ENCODE measurements at places on chromosomes 3 and 15.

DNA sequence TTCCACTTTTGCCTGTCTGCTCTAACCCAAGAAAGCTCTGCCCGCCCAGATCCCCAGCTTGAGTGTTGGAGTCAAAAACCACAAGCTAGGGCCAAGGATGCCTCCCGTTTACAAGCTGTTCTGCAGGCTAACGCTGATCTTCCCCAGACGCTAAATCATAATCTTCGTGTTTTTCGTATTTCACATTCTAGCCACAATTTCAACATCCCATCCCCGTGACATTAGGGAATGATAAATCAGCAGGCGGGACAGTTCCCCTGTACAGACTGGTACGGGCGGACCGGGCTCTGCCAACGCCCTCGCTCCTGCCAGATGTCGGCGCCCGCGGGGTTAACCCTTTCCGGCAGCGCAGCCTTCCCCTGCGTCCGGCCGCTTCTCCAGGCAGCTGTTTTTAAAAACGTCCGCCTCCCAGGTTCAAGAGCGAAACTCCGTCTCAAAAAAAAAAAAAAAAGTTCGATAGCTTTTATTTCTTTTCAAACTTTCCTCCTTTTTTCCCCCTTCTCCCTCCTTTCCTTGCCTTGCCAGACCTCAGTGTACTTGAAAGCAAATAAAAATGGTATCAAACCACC, 81.0 kb upstream of the BNC1 start:
- no peak for DNase-seq

DNA sequence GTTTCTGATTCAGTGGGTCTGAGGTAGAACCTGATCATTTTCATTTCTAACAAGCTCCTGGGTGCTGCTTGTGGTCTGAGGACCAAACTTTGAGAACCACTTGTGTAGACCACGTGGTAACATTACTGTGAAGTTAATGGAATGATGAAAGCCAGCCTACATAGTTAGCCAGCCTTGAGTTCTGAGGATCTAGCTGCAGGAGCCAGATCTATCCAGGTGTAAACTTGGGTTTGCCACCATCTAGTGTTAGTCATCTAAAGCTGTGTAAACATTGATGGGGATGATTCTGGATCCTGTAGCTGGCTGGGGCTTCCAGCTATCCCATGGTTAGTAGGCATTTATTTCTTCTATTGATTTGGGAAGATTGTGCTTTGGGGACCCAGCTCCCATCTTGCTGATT, 170.0 kb downstream of the TMEM108 start:
- peak; percentile 9 for DNase-seq

DNA sequence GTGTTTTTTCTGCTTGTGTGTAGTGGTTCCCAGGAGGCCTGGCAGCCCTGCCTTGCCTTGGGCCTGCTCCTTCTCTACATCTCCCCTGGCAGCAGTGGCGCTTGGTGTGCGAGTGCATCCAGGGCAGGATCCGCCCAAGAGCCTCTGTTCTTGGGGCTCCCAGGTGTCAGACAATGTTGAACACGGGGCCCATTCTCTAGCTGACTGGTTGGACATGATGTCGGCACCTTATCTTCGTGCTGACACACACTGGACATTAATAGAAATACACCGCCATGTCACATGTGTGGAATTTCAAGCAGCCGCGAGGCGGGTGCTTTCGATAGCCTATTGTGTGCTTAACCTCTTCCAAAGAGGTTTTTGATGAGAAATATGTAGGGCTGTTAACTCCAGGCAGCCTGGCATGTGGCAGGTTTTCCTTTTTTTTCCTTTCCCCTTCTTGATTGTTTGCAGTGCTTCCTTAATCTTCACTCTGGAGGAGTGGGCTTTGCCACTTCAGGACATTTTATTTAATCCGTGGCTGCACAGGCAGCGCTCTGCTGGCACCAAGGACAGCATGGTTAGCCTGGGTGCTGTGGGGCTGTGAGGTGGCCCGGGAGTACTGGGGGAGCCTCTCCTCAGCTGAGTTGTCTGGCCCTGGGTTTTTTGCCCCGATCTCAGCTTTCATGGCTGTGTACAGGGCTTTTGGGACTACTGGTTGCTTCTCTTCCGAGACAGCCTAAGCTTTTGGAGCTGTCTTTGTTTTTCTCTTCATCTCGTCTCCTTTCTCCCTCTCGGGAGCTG, 42.5 kb downstream of the CHCHD6 start:
- peak; percentile 37 for DNase-seq

DNA sequence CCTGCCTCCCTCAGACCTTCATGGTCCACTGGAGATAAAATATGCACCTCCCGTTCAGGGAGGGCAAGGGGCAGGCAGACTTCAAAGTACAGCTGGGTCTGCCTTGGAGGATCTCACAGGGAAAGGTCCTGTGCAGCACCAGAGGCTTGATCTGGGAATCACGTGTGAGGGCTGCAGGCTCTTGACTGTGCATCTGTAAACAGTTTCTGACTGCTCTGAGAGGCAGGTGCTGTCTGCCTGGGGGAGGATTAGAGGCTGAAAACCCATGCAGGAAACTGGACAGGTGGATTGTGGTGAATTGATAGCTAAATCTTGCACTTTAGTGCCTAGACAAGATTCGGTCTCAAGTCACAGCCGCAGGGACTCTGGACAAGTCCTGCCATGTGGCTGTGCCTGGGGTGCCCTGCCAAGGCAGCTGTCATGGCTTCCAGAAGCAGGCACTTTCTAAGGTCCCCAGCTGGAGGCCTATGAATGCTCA, 239.3 kb downstream of the EPHB1 start:
- no peak for DNase-seq

DNA sequence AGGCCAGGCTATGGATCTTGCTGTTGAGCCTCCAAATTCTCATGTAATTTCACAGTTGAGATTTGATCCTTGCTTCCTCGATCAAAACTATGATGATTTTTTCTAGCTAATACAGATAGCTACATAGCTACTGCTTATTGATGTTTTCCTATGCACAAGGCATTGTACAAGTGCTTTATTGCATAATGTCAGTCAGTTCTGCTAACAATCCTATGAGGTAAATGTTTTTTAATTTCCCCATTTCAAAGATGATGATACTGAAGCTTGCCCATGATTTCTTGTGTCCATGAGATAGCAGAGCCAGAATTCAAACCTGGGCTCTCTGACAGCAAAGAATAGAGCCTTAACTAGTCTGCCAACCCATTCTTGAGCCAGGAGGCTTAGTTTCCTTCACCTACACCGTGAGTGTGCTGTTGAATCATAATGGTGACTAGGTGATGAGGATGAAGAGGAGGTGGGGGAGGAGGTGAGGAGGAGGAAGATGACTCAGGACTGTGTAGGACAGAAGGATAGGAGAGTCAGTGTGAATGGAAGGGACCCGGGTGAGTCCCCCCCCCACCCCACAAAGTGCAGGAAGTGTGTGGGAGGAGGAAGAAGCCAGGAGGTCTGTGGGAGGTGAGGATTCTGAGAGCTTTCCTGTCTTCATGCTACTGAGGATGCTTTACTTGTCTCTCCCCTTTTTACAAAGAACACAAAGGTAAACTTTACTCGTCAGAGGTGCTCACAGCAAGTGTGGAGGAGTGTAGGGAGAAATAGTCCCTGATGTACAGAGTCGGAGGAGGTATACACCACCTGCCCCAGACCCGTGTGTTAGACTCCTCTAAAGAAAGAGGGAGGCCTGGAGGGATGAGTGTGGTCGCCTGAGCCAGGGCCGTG, 3.6 kb downstream of the TAGLN3 start:
- no peak for DNase-seq

DNA sequence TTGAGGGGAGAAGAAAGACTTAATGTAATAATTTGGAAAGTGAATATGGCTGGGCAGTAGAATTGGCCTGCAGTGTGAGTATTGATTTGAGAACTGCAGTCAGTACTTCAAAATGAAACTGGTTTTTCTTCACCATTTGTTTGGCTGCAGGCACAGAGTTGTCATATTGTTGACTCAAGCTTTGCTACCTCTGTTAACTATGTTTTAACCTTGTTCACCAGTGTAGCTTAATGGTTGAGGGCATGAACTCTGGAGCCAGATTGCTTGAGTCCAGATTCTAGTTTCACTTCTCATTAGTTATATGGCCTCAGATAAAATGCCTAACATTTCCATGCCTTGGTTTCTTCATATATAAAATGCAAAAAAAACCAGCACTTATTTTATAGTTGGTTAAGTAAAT, 64.1 kb downstream of the CFAP44 start:
- no peak for DNase-seq

DNA sequence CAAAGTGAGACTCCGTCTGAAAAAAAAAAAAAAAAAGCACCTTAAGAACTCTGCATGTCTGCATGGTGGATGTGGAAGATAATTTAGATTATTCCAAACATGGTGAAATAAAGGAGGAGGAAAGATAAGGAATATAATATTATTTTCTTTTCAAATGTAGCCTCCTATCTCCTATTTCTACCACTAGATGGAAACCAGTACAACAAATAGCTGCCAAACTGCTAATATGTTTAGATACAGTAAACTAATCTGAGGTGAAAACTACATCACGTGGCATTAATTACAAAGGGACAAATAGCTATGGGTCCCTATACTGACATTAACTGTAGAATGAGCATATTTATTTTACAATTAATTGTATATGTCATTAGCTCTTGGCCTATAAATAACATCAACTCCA, 197.8 kb downstream of the TBC1D5 start:
- no peak for DNase-seq

GRCh38 chr3:52373676-52374075, 57.6 kb downstream of the DNAH1 start:
- no peak for DNase-seq

DNA sequence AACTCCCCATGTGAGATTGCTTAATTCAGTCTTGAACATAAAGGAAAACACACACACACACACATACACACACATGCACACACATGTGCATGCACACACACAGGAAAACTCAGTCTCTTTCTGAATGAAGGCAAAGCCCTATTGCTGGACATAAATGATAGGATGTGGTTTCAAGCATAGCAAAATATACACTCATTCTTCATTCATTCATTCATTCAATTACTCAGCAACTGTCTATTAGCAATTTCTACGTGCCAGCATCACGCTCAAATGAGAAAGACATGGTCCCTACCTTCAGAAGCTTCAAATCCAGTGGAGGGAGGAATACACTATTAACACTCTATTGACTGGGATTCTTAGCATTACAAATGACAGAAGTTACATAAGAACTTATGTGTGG, 41.8 kb upstream of the UBE2E2 start:
- no peak for DNase-seq

GRCh38 chr3:188060840-188061544, 93.0 kb upstream of the LPP start:
- DNase-seq, result peak; percentile 70

- no peak for DNase-seq
These were observed 11.6 kb downstream of the SCN5A start for GRCh38 chr3:38637906-38638305.

GRCh38 chr3:29511701-29512100, 230.8 kb downstream of the RBMS3 start:
- DNase-seq, result no peak

- peak; percentile 57 for DNase-seq
These were observed 136.0 kb upstream of the CCDC54 start for GRCh38 chr3:107241217-107241616.

DNA sequence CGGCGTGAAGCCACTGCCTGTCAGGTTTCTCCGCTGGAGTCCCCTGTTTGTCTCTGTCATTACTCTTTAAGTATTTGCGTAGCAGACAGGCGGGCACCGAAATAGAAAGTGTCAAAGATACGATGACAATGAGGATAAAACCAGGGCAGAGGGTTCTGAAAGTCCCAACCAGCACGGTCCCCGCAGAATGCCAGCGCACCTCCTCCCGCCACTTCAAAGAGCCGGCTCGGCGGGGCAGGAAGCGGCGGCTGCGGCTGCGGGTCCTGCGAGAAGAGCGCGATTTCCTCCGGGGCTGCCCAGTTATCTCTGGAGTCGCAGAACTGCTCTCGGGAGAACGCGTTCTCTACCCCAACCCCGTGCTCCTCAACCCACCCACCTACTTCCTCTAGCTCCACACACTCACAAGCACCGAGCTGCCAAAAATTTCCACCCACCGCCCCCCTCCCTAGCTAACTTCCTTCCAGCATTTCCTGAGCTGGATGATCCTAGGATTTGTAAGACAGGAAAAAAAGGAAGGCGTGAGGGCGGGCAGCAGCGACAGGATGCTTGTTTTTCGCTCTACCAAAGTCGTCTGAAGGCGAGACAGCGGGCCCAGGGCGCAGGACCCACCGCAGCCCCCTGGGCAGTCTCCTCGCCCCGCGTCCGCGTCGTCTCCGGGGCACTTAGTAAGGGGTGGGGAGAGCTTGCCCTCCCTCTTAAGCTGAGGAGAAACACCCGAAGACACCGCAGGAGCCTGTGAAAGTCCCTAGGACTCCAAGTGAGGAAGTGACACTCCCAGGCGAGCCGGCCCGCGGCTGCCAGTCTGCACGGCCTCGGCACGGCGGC, at the start of gene ARHGAP31:
Gene ARHGAP31, plus strand, starts transcription at position 513 of the 825 bp plus-strand sequence. CDS start 522 bp downstream, outside the sequence.
- DNase-seq, result peak; percentile 78

- no peak for DNase-seq
These were observed 163.9 kb upstream of the WNT5A start for GRCh38 chr3:55651011-55651410.

DNA sequence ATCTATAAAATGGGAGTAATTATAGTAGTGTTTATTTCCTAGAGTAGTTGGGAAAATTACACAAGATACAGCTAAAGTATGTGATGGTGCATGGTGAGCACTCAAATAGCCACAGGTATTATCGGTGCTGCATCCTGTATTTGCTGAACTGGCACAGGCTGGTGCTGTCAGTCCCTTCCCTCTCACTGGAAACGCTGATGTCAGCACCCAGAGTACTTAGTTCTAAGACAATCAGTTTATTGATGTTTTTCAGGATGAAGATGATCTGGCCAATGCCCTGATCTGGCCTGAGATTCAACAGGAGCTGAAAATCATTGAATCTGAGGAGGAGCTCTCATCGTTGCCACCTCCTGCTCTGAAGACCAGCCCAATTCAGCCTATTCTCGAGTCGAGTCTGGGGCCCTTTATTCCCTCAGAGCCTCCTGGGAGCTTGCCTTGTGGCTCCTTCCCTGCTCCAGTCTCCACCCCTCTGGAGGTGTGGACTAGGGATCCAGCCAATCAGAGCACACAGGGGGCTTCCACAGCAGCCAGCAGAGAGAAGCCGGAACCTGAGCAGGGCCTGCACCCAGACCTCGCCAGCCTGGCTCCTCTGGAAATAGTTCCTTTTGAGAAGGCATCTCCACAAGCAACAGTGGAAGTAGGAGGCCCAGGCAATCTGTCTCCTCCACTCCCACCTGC, 49.7 kb downstream of the TMEM39A start:
- DNase-seq, result no peak

GRCh38 chr3:117557464-117558090, 848.0 kb downstream of the TUSC7 start:
- no peak for DNase-seq

- DNase-seq, result peak; percentile 89
These were observed 171.1 kb upstream of the ICE2 start for GRCh38 chr15:60649845-60650548.

- DNase-seq, result no peak
These were observed 115.3 kb downstream of the KCNH8 start for GRCh38 chr3:19263606-19264005.

GRCh38 chr15:87118435-87118834, 1038.8 kb downstream of the AGBL1 start:
- DNase-seq, result no peak

GRCh38 chr3:48852151-48852550, 4.5 kb upstream of the PRKAR2A start:
- DNase-seq, result no peak

- DNase-seq, result no peak
These were observed 5.4 kb upstream of the VWA5B2 start for GRCh38 chr3:184223946-184224345.

GRCh38 chr3:69868841-69869420, 129.7 kb downstream of the MITF start:
- DNase-seq, result no peak

- peak; percentile 66 for DNase-seq
These were observed 57.2 kb downstream of the SEC22A start for GRCh38 chr3:123258811-123259420.
